ENCODE measurements at places on chromosomes 1 and 21. TPM values are rescaled to one million over a fixed set of nuclear protein-coding genes. Genes with fewer than 3 reads are reported as not detected.

- DNase-seq, result peak; percentile 86
These were observed 112.3 kb upstream of the GADD45A start for GRCh38 chr1:67572594-67573221.

- DNase-seq, result no peak
These were observed 364.2 kb upstream of the VAMP3 start for GRCh38 chr1:7406641-7407543.

- no peak for DNase-seq
These were observed 1360.4 kb downstream of the BRINP3 start for GRCh38 chr1:189117072-189117770.

GRCh38 chr1:244712669-244713068 is 59.7 kb downstream of the DESI2 start:
- DNase-seq, result no peak

TMEM61 gene
- 7.8 TPM for total RNA-seq

PCSK9 gene
- total RNA-seq, result 18.9 TPM

- DNase-seq, result no peak
These were observed 321.7 kb upstream of the PROX1 start for GRCh38 chr1:213666113-213666512.

DNA sequence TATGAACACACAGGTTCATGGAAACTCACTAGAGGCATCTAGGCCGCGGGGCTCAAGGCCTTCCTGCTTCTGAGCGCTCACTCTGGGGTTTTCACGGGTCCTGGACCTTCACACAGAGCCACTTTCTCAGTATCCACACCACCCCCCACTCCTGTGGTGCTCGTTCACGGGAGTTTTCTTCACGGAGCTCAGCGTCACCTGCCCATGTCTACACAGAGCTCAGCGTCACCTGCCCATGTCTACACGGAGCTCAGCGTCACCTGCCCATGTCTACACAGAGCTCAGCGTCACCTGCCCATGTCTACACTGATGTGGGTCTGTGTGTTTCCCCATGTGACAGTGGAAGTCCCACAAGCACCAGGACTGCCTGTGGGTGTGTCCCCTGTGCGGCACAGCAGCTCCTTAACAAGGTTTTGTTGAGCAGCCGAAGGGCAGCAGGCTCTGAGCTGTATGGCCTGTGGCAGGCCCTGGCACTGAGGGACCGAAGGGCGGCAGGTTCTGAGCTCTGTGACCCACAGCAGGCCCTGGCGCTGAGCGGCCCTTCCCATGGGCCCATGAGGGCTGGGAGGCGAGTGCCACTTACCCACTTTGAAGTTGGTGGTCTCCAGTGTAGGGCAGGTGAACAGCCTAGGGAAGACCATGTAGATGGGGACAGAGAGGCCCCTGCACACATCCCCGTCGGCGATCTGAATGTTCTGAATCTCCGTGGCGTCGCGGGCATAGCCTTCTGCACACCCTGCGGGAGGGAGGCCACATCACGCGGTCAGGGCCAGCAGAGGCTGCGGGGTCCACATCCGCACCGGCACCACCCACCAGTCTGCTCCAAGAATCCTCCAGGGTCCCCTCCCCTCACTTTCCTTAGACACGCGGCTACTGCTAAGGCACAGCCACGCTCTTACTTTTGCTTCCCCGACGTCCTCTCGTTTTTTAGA is 39.8 kb downstream of the VPS26C start:
- DNase-seq, result no peak

Data from transverse colon (tissue), 4 donors.